ENCODE measurements at places on chromosomes 5 and 9.

DNA sequence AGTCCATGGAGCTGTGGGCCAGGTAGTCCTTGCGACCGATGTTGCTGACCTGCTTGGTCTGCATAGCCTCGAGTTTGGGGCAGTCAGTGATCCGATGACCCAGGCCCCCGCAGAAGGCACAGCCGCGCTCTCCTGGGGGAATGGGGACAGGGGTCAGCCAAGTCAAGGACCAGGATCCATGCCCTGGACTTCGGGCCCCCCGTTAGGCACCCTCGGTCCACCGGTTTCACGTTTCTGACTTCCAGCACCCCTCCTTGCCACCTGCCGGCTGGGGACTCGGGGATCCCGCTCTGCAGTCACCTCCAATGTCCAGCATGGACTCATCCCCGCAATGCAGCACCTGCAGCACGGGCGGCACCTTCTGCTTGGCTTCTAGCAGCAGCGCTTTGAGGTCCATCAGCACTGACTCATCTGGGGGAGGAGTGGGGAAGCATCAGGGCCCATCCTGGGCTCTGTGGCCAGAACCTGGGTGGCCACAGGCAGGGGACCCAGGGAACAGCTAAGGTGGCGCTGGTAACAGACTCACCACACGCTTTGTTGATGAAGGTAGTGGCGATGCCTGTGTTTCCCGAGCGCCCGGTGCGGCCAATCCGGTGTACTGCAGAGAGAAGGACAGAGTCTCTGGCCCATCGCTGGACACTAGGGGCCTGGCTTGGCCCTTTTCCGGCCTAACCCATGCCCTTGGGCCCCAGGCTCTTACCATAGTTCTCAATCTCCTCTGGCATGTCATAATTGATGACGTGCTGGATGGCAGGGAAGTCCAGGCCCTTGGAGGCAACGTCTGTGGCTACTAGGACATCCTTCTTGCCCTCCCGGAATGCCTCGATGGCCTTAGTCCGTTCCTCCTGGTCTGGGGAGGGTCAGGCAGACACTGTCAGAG lies 2.4 kb upstream of the DOK3 start:
- DNase-seq = no peak

- DNase-seq = no peak
Measured at GRCh38 chr9:88957526-88957925, 33.7 kb upstream of the S1PR3 start.

DNA sequence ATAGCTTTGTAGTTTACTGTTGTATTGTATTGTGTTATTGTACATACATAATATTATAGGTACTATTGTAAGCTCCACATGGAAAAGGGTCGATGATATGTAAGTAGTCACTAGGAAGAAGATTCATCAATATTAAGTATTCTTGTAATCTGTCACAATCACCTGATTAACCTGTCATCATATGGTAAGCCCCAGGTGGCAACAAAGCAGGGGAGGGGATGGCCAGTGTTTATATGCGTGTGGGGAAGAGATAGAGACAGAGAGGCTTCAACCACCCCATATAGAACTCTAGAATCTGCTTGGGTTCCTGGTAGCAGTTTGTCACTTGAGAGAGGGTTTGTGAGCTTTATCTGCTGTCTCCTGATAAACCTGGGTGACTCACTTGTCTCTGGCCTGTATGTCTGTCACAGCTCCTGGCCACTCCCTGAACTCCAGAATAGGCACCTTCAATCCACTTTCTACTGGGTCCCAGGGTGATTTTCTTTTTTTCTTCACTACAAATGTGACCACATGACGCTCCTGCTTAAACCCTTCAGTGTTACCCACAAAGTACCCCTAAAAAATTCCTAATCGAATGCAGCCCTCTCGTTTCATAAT lies 48.9 kb upstream of the CPEB4 start:
- DNase-seq = no peak

DNA sequence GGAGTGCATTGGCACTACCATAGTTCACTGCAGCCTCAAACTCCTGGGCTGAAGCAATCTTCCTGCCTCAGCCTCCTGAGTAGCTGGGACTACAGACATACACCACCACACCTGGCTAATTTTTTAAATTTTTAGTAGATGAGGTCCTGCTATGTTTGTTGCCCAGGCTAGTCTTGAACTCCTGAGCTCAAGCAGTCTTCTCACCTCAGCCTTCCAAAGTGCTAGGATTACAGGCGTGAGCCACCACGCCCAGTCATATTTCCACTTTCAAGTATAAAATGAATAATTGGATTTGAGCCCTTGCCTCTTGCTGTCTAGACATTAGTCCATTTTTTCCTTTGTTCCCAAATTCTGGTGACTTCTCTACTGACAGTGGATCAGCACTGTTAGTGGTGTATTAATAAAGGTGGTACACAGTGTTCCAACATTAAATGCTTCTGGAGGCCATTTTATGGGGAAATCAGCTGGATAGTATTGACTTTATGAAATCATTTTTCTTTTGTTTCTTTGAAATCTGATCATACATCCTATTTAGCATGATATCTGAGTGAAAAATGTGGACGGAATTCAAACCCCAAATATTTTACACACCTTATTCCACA lies 15.9 kb downstream of the ATP6V0E1 start:
- DNase-seq = no peak

- no peak for DNase-seq
Measured at GRCh38 chr9:112917047-112917986, 26.6 kb upstream of the SLC46A2 start.

All from nephron progenitor cell (in vitro differentiated cells).